ENCODE measurements at places on chromosomes 7 and 10.

GRCh38 chr10:60816628-60817397, 38.5 kb downstream of the CDK1 start:
- DNase-seq, result peak; percentile 33

DNA sequence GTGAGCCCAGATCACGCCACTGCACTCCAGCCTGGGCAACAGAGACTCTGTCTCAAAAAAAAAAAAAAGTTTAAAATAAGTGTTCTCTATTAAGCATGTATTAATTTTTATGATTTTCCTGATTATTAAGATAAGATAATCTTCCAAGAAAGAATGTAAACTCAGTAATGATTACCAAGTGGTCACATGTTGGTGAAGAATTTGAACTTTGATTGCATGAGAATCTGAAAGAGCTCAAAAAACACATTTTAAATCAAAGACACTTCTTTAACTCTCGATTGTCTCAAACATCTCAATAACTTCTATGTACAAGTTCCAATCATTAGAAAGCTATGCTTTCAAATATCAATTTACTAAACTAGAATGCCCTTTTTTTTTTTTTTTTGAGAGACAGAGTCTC, 33.8 kb downstream of the SNX8 start:
- DNase-seq, result no peak

DNA sequence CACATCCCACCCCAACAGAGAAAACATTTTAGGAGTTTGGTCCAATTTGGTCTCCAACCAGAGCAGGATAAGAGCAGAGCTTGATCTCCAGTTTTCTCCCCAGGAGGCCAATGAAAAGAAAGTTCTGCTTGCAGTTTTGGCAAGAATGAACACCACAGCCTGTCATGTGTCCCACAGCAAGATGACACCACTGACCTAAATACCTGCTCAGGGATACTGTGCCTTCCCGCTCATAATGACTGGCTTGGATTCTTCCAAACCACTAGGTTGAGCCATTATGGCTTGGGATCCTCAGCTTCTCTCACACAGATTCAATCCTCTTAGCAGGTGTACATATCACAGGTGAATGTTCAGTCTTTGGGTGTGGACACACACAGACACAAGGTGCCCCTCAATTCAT, 53.3 kb downstream of the C10orf90 start:
- DNase-seq, result no peak

DNA sequence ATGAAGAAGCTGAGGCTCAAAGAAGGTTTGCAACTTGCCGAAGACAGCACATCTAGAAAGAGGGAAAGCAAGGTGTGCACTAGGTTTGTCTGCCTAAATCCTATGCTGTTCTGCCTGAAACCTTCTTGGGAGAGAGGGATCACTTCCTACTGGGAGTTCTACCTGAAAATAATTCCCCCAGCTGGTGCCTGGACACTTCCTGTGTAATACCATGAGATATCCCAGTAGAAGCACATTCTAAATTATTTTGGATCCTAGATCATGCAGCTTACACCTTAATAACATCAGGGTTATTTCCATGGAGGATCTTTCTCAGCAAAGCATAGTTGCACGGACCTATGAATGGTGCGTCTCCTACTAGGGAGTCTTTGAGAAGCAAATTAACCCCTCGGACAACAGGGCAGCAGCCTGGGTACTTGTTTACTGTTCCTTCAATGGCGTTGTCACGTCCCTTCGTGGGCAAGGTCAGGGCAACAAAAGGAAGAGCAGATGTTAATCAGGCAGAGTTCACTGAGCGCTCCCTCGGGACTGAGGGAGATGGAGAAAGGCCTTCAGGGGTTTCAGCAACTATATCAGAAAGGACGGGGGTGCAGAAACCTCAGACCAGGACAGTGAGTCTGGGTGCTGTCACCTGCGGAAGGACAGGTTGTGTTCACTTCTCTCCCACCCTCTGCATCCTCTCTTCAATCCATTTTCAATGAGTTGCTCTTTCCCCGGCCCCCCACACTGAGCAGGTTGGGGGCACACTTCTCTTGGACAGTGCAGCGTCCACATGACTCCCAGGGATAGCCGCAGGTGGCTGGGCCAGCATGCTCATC, 44.0 kb downstream of the OAT start:
- no peak for DNase-seq

DNA sequence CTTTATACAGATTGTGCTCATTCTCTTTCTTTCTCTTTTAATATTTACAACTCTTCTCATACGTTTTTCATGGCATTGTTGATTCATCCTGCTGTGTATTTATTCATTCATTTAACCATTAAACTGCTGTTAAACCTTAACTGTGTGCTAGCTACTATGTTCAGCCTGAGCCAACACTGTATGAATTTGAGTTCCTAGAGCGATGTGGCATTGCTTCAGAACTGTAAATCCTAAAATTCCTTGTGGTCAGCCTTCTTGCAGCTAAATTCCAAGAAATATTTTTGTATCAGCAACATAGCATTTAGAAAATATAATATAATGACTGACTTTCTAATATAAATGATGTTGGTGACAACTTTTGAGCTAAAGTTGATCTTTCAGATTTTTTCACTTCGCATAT, 184.7 kb upstream of the FZD1 start:
- DNase-seq, result no peak

DNA sequence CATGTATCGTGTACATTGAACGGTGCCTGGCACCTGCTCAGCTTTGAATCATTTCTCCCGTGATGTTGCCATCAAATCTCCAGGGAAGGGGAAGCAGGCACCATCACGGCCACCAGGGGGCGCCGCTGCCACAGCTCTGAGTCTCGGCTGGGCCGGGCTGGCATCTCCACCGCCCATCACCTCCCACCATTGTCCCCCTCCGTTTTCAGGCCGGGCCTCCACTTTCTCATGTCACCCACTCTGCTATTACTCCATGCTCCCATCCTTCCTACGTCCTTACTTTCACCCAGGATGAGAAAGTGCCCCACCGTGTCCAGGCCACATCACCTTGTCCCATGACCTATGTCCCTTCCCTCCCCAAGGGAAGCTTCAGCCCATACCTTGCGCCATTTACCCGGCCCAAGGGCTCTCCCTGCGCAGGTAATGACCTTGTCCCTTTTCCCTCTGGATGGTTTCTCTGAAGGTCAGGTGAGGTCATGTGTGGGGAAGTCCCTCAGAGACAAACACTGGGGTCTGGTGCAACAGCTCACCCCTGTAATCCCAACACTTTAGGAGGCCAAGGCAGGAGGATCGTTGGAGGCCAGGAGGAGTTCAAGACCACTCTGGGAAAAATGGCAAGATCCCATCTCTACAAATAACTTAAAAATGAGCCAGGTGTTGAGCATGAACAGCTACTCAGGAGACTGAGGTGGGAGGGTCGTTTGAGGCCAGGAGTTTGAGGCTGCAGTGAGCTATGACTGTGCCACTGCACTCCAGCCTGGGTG, 31.8 kb upstream of the OCM2 start:
- DNase-seq, result peak; percentile 11

- DNase-seq, result no peak
Observed at GRCh38 chr7:14158111-14158510, 168.6 kb upstream of the ETV1 start.

GRCh38 chr7:103387242-103387641, 39.8 kb downstream of the PSMC2 start:
- no peak for DNase-seq

DNA sequence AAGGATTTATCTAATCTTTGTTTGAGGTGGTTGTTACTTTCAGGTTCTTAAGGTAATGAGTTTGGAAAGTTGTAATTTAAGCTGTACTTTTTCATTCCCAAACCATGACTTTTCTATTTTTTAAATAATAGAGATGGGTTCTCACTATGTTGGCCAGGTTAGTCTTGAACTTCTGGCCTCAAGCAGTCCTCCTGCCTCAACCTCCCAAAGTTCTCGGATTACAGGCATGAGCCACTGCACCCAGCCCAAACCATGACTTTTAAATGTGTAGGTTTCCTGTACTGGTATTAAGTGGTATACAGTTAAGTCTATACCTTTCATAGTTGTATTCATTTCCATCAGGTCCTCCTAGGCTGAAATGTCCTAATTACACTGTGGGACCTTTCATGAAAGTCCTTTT, 10.4 kb downstream of the INPP5F start:
- DNase-seq, result no peak

DNA sequence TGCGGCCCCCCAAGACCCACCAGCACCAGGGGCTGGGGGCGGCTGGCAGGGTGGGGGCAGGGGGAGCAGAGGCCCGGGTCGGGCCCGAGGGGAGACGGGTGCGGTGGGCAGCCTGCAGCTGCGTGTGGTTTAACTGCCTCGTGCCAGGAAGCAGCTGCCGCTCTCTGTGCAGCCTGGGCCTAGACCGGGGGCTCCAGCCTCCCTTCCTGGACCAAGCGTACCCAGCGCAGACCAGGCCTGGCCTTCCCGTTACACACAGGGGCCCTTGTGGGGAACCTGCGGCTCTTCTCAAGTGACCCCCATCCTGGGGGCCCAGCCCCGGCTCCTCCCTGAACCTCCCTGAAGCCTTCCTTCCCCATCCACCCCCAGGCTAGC, 6.6 kb upstream of the INTS1 start:
- no peak for DNase-seq

DNA sequence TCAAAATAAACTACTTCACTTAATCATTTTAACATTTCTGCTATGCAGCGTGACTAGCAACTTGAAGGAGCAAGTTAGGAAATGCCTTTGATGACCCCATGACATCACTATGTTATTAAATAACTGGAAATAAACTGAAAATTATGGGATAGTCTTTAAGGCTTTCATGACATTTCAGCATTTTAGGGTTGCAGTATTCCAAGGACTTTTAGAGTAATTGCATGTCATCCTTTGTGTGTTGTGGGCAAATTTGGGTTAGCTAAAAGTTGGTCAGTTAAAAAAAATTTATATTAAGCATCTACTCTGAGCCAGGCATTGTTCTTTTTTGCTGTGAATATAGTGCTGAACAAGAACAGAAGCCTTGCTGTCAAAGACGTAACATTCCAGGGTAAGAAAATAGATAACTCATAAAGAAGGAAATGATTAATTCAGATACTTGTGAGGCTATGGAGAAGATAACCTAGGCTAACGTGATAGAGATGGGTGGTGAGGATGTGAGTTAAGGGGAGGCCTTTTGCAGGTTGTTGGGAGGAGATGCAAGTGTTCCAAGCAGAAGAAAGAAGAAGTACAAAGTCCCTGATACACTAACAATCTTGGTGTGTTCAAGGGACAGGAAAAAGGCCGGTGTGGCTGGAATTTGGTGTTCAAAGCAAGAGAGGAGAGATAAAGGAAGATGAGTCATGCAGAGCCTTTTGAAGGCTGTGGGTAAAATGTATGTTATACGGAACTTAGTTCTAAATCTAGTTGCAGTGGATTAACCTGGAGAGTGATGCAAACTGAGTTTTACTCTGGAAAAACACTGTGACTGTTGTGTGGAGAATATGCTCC, 610.2 kb downstream of the AUTS2 start:
- no peak for DNase-seq

DNA sequence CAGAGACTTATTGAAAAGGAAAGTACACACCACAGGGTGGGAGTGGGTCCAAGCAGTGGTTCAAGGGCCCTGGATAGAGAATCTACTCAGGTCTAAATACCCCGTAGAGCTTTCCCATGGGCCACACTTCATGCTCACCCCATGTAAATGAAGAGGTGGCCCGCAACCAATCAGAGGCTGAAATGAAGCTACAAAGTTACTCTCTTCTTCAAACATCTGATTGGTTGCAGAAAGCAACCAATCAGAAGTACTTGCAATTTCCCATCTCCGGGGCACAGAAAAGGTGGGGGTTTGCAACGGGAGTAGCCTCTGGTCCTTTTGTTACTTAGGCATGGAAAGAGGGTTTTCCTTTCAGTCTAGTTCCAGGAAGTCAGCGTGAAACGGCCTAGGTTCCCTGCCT, 15.2 kb upstream of the GALNTL5 start:
- DNase-seq, result no peak

DNA sequence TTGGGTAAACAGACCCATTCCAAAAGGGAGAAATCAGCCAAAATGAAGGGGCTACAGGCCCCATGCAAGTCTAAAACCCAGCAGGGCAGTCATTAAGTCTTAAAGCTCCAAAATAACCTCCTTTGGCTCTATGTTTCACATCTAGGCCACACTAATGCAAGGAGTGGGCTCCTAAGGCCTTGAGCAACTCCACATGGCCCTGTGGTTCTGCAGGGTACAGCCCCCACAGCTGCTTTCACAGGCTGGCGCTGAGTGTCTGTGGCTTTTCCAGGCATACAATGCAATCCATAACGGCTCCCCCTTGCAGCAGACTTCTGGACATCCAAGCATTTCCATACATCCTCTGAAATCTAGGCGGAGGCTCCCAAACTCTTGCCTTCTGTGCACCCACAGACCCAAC, 9.0 kb downstream of the TMEM243 start:
- no peak for DNase-seq
